CD4-positive, alpha-beta T cell treated with Interleukin-17A for 1 hour (primary cell): ENCODE measurements at places on chromosomes 7 and 10.

- DNase-seq = no peak
Observed at GRCh38 chr10:96460316-96460715, 53.4 kb downstream of the TLL2 start.

DNA sequence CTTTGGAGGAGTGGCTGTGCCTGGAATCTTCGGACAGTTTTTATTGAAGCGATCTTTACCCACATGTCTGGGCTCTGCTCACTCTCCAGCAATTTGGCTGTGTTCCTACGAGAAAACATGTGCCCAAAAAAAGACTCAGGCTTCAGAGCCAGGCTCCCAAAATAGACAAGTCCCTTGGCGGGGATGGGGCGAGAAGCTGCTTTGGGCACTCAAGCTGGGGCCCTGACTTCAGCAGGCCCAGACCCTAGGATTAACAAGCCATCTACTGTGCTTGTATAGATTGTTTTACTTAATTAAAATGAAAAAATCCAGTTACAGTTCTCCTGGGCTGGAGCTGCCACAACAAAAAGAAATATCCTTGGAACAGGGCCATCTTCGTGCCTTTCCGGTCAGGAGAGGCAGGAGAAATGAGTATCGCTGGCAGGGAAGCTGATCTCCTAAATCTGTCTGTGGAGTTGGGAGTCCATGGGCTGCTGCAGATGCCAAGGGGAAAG is 51.4 kb upstream of the PDCD4 start:
- DNase-seq = no peak

DNA sequence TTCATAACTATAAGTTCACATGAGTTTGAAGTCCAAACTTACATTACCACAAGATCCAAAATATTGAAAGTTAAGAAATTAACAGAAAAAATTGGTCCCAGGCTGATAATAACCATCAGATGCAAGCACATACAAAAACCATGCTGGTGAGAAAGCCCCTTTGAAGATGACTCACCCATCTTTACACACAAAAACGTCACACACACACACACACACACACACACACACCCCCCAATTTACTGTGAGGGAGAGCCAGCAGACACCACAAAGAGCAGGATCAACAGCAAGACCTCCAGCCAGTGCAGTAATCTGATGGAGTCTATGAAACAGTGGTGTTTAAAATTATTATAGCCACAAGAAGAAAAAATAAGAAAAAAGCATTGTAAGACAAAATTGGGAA is 50.1 kb upstream of the DRGX start:
- DNase-seq = no peak

- DNase-seq = no peak
Observed at GRCh38 chr10:61071580-61071979, 127.6 kb upstream of the RHOBTB1 start.

GRCh38 chr7:28921822-28922221 is 36.3 kb downstream of the TRIL start:
- DNase-seq = peak; percentile 65

GRCh38 chr10:103901299-103901698 is 16.7 kb downstream of the STN1 start:
- peak; percentile 42 for DNase-seq

- peak; percentile 19 for DNase-seq
Observed at GRCh38 chr10:103554488-103555324, 61.2 kb downstream of the NEURL1 start.

DNA sequence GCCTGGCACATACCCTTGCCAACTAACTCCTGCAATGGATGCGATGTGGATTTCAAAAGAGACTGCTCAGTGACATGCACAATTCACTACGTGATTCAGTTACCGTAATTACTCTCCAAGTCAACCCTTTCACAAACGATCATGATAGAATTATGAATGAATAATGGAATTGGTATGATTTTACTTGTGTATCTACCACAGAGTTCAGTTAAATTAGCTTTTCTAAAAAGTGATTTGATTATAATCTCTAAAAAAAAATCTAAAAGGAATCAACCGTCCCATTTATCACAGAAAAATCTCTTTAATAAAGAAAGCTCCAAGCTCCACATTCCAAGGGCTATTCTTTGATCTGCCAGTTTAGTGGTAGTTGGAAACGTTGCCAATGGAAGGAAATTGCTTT is 30.4 kb upstream of the RSU1 start:
- DNase-seq = no peak

DNA sequence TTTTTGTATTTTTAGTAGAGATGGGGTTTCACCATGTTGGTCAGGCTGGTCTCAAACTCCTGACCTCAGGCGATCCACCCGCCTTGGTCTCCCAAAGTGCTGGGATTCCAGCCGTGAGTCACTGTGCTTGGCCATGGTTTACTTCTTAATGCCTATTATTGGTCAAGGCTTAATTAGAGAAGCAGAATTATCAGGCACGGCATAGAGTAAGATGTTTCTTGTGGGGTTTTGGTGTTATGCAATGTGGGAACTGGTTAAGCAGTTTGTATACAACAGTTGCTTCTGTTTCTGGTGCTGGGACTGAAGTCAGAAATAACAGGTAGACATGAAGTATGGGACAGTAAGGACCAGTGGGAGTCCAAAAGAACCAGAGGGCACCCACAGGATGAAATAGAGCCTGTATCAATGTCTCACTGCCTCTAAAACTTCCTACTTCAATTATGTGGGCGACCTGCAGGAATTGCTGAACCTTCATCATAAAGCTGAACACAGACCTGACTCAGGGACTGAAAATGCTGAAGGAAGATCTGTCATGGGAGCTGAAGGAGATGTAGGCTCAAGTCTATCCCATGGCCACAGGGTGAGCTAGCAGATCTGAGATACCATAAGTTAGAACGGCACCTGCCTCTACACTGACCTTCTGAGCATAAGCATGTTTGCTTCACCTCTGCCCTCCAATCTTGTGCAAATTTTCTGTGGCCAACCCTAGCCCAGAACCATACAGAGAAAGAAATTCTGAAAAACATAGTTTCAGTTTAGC is 38.3 kb upstream of the VCL start:
- DNase-seq = no peak

DNA sequence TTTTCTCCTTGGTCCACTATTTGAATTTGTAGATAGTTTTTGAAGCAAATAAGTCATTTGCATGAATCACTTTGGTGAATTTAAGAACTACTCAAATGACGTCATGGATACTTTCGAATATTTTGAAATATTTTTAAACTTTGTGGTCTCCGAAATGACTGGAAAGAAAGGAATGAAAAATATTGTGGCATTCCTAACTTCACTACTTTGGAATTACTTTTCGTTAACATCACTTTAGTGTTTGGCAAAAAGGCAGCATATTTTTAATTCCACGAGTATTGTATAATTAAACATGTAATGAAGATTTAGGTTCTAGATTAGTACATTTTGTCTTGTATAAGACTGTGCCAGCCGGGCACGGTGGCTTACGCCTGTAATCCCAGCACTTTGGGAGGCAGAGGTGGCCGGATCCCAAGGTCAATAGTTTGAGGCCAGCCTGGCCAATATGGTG is 35.3 kb upstream of the ZRANB1 start:
- DNase-seq = no peak

DNA sequence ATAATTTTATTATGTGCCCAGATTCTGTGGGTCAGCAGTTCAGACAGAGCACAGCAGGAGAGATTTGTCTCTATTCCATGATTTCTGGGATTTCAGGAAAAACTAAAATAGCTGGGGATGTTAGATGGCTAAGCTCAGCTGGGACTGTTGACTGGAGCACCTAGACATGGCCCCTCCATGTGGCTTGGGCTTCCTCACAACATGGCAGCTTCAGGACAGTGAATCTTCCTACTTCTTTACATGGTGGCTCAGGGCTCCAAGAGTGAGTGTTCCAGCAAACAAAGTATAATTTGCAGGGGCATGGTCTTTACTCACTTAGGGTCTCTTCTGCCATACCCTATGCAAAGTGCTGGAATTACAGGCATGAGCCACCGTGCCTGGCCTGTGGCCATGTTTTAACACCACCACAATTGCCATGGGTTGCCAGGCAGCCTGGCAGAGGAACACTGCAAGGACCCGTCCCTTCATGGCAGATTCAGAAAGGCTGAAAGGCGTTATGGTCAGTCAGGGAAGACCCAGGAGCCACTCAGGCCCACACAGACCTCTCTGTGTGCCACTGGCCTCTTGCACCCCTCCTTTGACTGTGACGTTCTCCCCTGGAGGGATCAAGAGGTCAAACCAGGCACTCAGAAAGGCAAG is 50.8 kb upstream of the ZMIZ1 start:
- no peak for DNase-seq

DNA sequence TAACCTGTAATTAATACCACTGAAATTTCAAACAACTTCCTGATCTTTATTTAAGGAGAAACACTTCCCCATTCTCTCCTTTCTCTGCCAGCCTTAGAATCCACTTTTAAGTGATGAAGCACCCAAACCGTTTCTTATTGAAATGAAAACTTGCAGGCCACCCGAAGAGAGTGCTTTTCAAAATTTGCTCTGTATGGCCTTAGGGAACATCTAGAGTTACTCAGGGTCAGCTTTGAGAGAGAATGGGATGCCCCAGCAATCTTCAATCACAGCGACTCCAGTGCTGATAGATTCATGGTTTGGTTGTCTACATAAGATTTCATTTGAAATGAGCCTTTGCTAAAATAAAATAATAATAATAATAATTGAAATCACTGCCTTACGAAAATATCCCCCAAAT is 323.1 kb downstream of the PCLO start:
- DNase-seq = no peak

DNA sequence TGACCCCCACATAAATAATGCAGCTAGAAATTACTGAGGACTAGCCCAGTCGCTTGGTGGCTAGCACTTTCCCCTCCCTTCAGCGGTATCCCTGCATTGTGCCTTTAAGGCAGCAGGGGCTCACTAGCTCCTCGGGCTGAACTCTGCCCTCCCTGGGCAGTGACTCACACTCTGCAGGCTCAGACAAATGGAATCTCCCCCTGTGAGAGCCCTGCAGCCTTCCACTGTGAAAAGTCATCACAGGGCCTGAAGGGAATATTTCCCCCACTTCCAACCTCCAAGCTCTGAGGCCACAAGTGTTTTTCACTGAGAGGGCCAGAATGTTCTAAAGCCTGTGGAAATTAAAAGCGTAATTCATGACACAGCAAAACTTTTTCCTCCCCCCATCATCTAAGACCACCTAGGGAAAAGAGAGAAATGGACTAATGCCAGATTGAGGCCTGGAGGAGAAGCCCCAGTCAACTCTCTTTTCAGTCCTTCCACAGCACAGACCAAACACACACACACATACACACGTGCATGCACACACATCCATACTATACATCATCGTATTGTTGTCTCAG is 93.6 kb upstream of the COL1A2 start:
- DNase-seq = no peak

- DNase-seq = peak; percentile 50
Observed at GRCh38 chr7:128059143-128059988, 28.1 kb upstream of the LRRC4 start.

DNA sequence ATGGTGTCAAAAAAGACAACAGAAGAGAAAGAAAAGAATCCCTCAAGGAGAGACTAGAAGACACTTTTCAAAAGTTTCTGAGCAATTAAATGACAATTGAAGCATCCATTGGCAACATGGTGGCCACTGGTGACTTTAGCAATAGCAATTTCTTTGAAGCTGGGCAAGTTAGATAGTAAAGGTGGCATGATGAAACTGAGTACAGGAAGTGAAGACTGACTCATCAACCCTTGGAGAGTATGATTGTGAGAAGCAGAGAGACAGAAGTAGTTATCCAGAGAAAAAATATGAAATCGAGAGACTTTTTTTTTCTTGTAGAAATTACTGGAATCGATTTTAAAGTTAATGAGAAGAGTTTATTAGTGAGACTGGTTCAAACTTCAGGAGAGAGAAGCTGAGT is 52.5 kb downstream of the DGKB start:
- no peak for DNase-seq

DNA sequence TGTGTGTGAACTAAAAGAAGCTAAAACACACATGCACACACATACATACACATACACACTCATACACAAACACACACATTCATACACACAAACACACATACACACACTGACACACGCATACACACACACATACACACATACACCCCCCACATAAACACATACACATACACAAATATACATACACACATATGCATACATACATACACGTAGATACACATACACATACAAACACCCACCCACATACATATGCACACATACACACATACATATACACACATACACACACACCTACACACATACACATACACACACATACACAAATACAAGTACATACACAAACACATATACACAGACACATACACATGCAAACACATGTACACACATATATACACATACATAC is 28.0 kb downstream of the SLC18A2 start:
- no peak for DNase-seq

GRCh38 chr10:122225330-122225729 is 45.8 kb upstream of the BTBD16 start:
- no peak for DNase-seq

GRCh38 chr10:47277352-47278151 is 22.4 kb upstream of the GDF10 start:
- DNase-seq = peak; percentile 40

- no peak for DNase-seq
Observed at GRCh38 chr10:43226851-43227845, 39.7 kb downstream of the RASGEF1A start.

DNA sequence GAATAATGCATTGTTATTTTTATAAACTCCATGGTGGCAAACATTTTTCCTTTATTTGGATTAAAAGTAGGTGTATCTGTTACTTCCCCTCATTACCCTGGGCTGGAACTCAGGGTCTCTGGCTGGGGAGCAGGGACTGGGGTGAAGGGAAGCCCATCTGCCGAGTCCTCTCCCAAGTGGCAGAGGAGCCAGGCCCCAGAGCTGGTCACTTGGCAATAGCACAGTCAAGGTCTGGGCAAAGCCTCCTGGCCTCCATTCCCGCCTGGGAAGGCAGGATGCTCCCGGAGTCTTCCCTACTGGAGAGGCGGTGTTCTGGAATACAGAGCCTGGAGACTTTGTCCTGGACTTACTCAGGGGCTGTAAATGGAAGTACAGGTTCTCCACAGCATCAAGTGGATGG is 76.2 kb downstream of the CDH23 start:
- no peak for DNase-seq

DNA sequence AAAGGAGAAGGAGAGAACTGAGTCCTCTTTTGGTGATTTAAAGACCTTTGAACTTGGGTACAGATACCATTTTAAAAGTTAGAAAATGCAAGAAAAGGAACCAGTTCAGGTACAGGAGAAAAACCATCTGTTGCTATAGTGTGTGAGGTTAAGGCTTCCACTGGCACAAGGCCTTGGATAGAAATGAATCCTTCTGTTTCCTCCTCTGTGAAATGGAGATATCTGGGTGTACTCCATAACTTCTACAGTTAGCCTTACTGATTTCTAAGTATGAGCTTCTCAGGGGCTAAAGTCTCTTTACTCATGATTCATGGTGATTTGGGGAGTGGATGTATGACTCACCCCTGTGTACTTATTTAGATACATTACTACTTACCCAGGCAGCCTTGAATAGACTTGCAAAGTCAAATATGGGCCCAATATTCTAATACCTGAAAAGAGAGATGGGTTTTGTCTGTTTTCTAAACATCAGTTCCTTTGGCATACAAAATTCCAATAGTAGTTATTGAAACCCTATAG is 117.2 kb upstream of the ADO start:
- DNase-seq = no peak
